ENCODE measurements at places on chromosomes 3 and 15.

DNA sequence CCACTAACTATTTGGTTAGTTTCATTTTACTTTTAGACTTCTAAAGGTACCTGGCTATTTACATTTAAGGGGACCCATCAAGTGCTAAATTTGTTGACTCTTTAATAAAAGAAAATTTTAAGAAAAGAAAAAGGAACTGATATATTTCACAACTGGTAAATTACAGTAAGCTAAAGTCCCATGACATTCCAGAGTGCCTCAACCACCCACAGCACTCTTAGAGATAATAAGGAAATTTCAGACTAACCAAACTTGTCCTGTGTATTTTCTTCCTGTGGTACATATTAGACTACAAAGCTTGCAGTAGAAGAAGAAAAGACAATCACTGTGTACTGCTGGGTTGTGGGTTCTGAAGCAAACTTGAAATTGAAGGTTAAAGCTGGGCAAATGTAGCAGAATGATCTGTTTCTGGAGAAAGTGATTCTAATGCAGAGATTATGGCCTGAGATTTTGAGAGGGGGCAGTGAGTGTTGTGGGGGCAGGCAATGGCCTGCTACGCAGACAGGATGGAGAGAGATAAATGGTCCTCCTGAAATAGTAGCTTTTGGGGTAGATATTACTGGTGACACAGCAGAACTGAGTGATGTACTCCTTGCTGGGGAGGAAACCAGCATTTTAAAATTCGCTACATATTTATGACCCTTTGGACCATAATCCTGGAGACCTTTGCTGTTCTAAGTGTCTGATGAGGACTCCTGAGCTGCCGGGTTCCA lies 24.5 kb upstream of the MFSD1 start:
- no peak for DNase-seq

DNA sequence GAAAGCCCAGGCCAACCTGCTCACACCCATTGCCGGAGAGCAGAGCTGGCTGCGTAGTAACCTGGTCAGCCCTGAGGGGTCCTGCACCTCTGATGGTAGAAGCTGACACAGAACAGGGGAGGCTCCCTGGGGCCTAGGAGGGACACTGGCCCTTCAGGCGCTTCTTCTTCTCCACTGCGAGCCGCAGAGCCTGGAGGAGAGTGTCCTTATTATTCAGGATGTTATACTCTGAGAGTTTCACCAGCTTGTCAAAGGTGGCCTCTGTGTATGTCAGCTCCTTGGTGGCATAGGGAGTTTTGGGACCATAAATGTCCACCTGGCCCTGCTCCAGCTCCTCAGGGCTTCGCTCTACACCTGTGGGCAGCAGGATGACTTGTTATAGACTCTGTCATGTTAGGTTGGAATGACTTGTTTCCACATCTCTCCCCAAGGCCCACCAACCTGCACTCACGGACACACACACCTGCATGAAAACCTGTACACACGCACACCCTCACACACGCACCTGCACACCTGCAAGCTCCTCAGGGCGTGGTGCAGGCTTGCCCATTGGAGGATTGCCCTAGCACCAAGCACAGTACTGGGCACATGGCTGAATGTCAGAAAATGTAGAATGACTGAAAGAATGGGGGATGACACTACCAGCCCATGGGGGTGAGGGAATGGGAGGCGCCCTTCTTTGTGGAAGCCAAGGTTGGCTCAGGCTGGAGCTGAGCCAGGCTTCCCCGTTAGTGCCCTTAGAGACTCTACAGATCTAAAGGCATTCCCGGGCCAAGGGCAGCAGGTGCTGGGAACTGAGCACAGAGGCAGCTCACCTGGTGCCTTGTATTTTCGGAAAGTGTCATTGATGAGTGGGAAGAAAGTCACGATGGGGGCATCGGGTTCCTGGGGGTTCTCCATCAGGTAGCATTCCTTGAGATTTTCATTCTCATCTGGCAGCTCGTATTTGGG lies 11.5 kb upstream of the EHD4 start:
- DNase-seq: no peak

GRCh38 chr3:74643636-74644035 lies 29.2 kb upstream of the CNTN3 start:
- no peak for DNase-seq

GRCh38 chr3:94210256-94210655 lies 147.4 kb downstream of the NSUN3 start:
- no peak for DNase-seq

DNA sequence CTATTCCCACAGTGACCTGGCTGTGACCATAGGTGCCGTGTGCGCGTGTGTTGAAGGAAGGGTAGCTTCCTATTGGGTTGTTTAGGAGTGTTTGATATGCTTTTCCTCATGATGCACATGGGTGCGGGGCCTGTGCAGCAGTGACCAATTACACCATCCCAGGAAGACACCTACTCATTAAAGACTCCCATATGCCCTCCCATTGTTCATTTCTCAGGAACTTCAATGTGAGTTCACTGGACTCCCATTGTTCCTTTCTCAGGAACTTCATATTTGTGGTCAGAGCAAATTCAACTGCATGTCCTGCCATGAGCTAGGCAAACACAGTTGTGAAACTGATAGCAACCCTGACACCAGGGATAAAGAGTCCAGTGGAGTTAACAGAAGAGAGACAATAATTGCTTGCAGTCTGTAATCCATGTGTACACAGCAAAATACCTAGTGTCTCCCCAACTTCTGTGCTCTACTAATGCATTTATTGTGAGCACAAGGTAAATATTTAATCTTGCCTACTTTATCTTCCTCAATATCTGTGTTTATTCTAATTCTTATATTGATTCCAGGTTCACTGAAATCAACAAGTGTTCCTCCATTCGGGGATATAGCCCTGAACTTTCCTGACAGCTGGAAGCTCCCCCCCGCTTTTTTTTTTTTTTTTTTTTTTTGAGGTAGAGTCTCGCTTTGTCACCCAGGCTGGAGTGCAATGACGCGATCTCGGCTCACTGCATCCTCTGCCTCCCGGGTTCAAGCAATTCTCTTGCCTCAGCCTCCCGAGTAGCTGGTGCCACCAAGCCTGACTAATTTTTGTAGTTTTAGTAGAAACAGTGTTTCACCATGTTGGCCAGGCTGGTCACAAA lies 57.5 kb upstream of the GCNT3 start:
- DNase-seq: no peak

GRCh38 chr3:127733781-127734180 lies 61.0 kb downstream of the ABTB1 start:
- DNase-seq: no peak

GRCh38 chr15:35208353-35208752 lies 123.3 kb upstream of the NANOGP8 start:
- DNase-seq: no peak

DNA sequence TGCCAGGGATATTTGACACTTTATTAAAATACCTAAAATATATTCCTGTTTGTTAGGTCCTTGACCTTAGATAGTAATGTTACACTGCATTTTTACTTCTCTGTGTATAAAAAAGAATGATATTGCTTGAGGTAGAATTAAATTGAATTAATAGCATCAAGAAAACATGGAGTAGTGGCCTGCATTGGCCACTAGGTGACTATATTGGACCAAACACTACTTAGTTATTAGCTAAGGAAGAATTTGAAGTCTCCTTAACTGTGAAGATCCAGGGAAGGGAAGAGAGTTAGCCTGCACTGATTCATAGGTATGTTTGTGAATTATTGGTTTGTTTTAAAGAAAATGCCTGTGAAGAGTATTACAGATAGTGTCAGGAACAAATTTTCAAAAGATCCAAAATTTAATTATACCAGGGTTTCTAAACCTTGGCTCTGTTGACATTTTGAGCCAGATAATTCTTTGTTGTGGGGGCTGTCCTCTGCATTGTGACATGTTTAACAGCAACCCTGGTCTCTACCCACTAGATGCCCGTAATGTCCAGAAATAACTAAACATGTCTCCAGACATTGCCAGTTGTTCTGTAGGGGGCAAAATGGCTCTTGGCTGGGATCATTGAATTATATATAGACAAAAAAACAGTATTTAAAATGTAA lies 103.6 kb upstream of the THSD4 start:
- DNase-seq: no peak

- DNase-seq: no peak
These were observed 45.3 kb downstream of the CCR4 start for GRCh38 chr3:32996755-32997091.

GRCh38 chr3:116037954-116038911 lies 407.1 kb downstream of the LSAMP start:
- DNase-seq: no peak

DNA sequence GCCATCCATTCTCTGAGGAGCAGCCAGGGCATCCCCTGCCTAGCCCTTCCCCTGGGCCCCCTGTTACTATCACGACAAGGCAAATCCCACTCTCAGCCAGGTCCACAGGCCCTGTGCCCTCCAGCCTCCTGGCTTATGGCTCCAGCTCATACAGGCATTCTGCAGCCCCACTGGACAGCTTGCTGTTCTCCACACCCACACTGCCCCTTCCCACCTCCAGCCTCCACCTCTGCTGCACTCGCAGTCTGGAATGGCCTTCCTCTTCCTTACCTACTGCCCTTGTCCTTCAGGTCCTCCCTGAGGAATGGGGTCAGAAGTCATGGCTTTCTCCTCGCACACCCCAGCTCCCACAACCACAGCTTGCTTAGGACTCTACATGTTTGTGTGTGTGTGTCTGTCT lies 40.4 kb downstream of the CCDC33 start:
- DNase-seq: no peak

DNA sequence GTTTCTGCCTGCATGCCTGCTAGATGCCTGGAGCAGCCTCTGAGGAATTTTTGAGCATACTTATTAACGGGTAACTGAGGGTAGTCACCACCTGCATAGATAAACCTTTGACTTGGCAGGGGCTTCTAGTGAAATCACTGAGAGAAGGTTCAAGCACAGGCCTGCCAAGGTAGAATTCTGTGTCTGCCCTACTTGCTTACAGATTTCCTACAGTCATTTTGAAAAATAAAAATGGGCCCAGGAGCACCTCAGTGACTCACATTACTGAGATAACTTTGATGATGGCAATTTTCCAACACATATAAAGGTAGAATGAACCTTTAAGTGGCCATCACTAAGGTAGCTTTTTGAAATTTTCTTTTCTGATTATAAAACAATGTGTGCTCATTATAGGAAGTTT lies 10.8 kb downstream of the CRTAP start:
- no peak for DNase-seq

- DNase-seq: no peak
These were observed 162.8 kb downstream of the EPHA3 start for GRCh38 chr3:89270201-89270600.

GRCh38 chr3:98750276-98750919 lies 12.7 kb upstream of the ST3GAL6 start:
- no peak for DNase-seq

DNA sequence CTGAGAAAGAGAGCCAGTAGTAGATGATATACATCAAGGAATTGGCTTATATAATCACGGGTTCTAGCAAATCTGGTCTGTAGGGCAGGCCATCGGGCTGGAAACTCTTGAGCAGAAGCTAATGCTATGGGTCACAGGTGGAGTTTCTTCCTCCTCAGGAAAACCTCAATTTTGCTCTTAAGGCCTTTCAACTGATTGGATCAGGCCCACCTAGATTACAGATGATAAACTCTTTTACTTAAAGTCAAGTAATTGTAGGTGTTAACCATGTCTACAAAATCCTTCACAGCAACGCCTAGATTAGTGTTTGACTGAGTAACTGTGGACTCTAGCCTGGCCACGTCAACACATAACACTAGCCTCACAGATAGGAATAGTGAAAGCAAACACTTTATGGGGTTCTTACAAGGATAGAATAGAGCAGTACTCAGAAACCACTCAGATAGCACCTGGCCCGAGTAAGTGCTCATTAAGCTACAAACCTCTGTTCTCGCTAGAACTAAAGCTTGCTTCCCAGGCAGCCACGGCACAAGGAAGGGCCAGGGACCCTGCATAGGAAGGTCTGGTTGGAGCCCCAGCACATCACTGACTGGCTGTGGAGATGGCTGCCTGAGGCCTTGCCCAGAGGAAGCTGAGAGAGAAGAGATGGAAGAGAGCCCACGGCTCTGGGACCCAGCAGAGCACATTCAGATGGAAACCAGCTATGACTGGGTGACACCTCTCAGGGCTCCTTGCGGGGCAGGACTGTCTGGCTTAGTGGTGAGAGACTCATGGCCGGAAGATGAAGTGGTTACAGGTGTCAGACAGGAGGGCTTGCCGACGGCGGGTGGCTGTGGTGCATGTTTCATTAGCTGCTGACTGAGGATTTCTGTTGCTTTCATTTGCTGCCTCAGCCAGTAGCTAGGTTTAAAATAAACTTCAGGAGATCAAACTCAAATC lies 202.5 kb upstream of the TLE3 start:
- DNase-seq: peak; percentile 81

GRCh38 chr3:111809186-111809585 lies 49.9 kb upstream of the PHLDB2 start:
- no peak for DNase-seq

DNA sequence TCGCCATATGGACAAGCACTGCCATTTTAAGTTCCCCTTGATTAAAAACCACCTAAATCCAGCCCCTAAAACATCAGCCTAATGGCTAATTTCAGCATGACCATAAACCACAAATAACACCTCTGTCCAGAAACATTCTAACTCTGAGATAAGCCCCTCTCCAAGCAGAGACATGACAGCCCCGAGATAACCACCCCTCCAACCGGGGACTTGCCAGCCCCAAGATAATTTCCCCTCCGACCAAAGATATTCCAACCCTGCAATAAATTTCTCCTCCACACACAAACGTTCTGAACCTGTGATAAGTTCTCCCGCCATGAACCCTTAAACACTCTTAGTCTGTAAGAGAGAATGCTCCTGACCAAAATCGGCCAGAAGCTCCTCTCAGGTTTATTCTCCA lies 586.8 kb downstream of the EDEM1 start:
- no peak for DNase-seq

DNA sequence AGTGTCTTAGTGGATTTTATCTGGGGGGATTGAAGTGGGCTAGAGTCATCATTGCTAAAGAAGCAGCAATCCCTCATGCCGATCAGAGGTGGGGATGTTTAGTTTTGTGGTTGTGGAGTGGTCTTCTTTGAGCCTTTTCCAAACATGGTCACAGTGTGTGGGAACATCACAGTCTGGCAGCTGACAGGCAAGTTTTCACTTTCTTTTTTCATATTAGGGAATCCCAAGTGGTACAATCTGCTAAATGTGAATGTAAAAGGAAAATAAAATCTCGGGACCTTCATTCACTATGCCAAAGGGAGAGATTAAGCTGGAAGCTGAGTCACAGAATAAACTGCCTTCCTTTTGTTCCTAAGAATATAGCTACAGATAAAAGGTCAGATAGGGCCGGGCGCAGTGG lies 10.4 kb upstream of the CX3CR1 start:
- DNase-seq: no peak

- no peak for DNase-seq
These were observed 2.2 kb downstream of the NPTN start for GRCh38 chr15:73630921-73631362.

DNA sequence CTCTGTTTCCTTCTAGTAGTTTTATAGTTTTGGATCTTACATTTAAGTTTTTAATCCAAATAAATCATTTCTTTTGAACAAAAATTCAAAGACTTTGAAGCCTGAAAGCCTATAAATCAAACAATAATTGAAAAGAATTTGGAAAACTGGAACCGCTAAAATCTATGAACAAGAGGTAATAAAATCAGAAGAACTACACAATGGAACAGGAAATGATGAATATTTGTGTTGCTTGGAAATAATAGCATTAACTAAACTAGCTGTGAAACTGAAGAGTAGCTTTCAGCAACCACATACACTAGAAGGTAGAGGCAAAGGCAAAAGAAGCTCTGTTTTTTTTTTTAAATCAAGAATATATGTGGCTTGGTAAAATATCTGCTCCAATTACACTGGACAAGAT lies 147.9 kb upstream of the ABI3BP start:
- DNase-seq: no peak
